ENCODE measurements at places on chromosomes 16 and 17.

DNA sequence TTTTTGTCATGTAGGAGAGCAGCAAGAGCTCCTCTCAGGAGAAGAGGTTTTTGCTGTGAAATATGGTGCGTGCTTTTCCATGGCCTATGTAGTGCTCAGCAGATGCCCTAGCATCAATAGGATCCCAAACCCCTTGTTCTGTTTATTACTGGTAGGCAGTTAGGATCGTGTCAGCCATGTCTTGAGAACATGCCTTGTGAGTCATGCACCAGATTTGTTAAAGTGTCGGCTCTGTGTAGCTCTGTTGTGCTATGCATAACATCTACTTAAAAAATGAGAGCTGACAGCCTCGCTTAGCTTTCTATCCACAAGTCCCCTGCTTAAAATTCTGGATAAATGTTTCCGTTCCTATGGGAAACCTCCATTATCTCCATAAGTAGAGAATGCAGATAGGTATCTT is 4.4 kb upstream of the EIF4A3 start:
- DNase-seq = no peak

GRCh38 chr17:4479982-4480751 is 18.5 kb upstream of the SPNS2 start:
- no peak for DNase-seq

DNA sequence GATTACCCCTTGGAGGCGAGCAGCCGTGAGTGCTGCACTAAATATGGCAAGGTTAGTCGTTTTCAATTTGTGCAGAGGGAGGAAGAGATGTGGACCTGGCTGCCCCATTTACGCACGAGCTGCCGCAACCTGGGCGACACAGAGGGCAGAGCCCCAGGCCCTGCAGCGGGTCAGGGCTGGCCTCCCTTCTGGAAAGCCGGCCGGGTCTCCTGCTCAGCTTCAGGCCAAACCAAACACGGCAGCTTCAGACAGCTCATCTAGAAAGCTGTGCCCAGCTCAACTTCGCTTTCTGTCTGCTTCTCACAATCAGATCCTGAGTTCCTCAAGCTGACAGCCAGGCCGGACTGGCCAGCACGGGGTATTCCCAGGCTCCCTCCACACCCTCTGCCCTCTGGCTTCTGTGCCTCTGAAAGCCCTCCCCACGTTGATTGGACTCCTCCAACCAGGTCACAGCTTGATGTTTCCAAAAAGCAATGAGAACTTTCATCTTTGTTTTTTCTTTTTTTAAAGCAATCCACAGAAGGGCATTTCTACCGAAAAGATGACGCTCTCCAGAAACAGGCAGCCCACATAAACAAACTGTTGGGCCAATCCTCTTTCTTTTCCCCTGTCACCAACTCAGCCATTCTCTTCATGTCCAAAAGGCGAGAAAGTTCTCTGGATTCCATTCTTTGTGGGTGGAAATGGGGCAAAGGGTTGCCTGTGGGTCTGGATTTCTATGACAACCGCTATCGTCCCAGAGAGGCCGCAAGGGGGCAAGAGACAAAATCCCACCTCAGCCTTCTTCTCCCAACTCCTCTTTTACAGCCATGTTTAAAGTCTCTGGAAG is 189.0 kb downstream of the ZFHX3 start:
- no peak for DNase-seq

GRCh38 chr16:67917852-67918236 is 13.8 kb downstream of the CTRL start:
- DNase-seq = no peak

GRCh38 chr16:3595110-3595486 is 16.3 kb downstream of the SLX4 start:
- DNase-seq = no peak

- DNase-seq = no peak
Observed at GRCh38 chr16:83903751-83904150, 4.8 kb downstream of the MLYCD start.

DNA sequence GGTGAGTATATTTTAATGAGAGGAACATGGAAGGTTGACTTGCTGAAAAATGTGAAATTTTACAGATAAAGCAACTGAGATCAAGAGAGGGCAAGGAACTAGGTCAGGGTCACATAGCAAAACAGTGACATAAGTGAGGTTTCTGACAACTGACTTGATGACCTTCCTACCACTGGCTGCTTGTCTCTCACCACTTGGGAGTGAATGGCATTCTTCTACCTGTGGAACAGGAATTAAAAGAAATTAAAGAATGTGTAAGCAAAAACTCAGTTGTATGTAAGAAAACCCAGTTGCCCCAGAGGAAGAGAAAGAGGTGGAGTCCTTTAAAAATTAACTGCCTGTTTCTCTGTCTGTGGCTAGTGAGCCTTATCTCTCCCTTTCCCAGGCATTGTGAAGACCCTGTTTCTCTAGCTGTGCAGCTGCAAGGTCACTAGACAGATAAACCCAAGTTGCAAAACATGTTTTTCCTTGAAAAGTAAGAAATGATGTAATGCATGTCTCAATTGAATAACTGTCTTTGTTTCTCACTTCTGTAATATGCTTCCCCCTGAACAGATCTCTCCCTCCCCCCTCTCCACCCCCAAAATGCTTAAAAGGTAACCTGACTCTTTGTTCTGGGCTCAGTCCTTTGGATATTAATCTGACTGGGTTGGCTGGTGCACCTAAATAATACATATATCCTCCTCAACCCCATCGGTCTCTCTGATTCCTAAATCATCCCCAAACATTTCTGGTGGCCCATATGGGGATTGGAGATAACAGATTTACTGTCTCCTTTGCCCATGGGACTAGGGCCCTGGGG is 23.4 kb downstream of the ACSM1 start:
- no peak for DNase-seq

- DNase-seq = no peak
Observed at GRCh38 chr16:47604306-47604705, 143.2 kb downstream of the PHKB start.

DNA sequence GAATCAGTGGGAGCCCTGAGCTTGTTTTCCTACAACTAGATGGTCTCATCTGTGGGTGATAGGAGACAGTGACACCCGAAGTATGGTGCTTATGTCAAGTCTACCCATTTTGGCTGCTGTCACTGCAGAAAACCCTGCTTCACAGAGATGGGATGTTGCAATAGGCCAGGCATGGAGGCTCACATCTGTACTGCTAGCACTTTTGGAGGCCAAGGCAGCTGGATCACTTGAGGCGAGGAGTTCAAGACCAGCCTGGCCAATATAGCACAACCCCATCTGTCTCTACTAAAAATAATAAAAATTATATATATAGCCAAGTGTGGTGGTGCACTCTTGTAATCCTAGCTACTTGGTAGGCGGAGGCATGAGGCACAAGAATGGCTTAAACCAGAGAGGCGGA is 2.3 kb upstream of the HERPUD1 start:
- DNase-seq = no peak

DNA sequence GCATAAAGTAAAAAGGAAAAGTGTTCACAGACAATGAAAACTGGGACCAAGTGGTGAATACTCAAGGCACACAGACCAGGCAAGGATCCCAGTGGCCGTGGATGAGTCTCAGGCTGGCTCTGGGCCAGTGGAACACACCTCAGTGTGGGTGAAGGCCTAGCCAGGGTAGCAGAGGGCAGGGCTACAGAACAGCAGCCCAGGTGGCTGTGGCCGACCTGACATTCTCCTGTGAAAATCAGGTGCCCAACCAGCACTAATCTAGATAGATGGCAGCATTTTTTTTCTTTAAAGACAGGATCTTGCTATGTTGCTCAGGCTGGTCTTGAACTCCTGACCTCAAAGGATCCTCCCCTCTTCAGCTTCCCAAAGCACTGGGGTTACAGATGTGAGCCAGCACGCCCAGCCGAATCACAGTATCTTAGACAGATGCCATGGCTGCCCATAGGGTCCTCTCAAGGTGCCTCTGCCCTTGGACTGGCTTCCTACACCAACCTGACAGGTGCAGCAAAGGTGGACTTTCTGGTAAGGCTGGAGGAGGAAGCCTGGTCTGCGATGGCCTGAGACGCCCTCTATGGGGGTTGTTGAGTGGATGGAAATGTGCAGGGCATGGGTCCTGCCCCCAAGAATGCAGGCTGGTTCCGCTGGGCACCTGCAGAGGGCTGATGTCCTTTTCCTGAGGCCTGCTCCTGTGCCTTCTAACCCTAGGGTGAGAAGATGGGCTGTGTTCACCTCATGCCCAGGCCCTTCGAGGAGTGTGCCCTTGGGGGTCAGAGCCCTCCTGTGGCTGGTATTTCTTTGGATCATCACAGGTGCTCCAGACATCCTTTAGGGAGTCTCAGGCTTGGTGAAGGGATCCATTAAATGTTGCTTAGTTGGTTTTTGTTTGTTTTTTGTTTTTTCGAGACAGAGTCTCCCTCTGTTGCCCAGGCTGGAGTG is 3.8 kb upstream of the P4HB start:
- no peak for DNase-seq

GRCh38 chr17:50425682-50426471 is at the start of gene ACSF2:
TSS of gene ACSF2 (plus strand) at chr17:50426218. CDS start at chr17:50426262, 44 bp downstream.
- DNase-seq = peak; percentile 37

DNA sequence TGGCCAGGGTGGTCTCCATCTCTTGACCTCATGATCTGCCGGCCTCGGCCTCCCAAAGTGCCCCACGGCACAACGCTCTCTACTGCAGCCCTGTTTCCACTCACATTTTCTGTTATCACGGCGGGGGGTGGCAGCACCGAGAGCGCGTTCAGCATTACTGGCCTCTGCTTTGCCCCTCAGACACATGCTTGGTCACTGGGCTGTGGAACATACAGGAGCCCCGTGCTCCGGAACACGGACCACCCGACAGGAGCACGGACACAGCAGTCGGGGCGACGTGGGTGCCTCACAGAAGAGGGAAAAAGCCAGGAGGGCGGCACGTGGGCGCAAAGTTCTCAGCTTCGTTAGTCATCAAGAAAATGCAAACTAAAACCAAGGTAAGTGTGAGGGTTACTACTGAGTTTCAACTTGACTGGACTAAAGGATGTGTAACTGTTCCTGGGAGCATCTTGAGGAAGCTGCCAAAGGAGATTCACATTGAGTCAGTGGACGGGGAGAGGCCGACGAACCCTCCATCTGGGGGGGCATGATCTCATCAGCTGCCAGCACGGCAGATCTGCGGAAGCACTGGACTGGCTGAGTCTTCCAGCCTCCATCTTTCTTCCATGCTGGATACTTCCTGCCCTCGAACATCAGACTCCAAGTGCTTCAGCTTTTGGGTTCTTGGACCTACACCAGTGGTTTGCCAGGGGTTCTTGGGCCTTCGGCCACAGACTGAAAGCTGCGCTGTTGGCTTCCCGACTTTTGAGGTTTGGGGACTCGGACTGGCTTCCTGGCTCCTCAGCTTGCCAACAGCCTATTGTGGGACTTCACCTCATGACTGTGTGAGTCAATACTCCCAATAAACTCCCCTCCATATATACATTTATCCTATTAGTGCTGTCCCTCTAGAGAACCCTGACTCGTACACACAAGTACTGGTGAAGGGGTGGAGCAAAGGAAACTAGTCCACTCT is 106.8 kb downstream of the ZNF778 start:
- DNase-seq = no peak

GRCh38 chr16:57755726-57756423 is 20.3 kb downstream of the KATNB1 start:
- no peak for DNase-seq

GRCh38 chr16:11051879-11052808 is 107.8 kb downstream of the CLEC16A start:
- no peak for DNase-seq

- DNase-seq = no peak
Observed at GRCh38 chr16:69365901-69366300, 14.3 kb upstream of the TMED6 start.

- DNase-seq = peak; percentile 50
Observed at GRCh38 chr16:63617990-63618763, 1503.7 kb downstream of the CDH11 start.

GRCh38 chr16:31875112-31875803 is 1.7 kb downstream of the ZNF267 start:
- DNase-seq = no peak

- DNase-seq = no peak
Observed at GRCh38 chr17:71453876-71454422, 666.9 kb upstream of the SOX9 start.

GRCh38 chr17:74245145-74245831 is 28.7 kb upstream of the DNAI2 start:
- DNase-seq = no peak

GRCh38 chr17:78572239-78573205 is 4.7 kb downstream of the DNAH17 start:
- DNase-seq = no peak

GRCh38 chr17:40538019-40538935 is 27.0 kb downstream of the CCR7 start:
- DNase-seq = no peak

DNA sequence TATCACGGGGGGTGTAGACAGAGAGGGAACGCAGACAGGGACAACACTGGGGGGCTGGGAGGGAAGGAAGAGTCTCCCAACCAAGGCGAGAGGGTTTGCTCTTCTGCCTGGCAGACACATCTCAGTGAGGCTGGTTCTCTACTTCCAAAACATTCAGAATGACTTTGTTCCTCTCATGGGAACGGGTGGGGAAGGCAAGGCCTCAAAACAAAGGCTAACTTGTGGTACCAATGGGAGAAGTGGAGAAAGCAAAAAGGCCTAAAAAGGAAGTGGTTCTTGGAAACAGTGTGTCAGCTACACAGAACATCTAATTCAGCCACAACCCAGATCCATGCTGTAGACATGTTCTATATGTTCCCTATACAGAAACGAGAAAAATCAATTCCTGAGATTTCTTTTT is 7.5 kb downstream of the FLOT2 start:
- no peak for DNase-seq

DNA sequence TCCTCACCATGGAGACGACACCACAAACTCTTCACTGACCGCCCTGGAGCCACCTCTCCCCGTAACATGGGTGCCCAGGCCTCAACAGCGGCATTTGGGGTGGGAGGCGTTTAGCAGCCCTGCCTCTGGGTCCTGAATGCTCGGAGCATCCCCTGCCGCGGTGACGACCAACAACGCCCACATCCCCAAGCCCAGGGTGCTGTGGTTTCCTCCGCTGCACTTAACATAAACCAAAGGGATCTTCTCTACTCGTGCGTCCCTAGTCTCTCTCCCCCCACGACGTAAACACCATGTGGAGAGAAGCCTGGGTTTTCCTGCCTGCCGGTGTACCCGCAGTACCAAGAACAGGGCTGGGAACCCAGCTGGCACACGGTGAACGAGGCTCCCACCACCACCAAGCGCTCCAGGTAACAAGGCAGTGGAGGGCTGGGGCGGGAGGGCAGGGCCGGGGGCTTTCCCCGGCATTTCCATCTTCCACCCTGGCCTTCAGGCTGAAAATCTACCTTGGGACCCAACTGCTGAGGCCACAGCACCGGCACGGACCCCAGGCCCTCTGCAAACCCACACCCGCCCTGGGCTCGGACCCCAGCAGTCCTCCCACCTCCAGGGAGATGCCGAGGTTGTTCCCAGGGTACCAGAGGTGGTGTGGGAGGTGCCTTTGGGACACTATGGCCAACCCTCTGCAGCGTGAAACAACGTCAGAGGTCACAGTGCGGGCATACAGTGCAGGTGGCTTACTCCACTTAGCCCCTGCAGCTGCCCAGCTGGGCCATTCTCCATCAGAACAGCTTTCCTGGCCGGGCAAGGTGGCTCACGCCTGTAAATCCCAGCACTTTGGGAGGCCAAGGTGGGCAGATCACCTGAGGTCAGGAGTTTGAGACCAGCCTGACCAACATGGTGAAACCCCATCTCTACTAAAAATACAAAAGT is 54.3 kb downstream of the TIMM22 start:
- DNase-seq = peak; percentile 45

Data from NCI-H524 treated with DMSO at 0.1 percent for 48 hours (cell line).